ENCODE measurements at places on chromosomes 6 and 20.

- no peak for DNase-seq
Observed at GRCh38 chr6:5814116-5814515, 192.6 kb downstream of the NRN1 start.

DNA sequence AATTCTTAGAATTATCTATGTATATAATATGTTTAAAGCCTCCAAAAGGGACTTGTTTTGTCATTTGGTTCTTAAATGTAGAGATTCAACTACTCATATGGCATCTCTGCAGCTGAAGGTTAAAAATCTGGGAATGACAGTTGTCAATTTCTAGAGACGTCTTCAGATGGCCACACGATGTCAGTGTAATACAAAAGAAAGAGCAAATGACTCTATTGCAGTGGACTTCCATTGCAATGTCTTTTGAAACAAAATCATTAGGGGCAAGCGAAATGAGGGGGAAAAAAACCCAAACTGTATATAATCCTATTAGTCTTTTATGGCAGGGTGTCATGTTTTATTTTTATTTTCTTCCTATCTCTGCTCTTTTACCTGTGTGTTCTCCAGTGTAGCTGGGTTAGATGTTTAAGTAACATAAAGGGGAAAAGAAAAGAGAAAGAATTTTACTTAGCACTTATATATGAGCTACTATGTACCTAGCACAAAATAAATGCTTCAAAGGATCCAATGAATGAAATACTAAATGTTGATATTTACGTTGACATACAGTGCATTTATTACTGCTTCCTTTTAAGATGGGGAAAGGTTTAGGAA lies 26.2 kb downstream of the CCN2 start:
- DNase-seq: no peak

DNA sequence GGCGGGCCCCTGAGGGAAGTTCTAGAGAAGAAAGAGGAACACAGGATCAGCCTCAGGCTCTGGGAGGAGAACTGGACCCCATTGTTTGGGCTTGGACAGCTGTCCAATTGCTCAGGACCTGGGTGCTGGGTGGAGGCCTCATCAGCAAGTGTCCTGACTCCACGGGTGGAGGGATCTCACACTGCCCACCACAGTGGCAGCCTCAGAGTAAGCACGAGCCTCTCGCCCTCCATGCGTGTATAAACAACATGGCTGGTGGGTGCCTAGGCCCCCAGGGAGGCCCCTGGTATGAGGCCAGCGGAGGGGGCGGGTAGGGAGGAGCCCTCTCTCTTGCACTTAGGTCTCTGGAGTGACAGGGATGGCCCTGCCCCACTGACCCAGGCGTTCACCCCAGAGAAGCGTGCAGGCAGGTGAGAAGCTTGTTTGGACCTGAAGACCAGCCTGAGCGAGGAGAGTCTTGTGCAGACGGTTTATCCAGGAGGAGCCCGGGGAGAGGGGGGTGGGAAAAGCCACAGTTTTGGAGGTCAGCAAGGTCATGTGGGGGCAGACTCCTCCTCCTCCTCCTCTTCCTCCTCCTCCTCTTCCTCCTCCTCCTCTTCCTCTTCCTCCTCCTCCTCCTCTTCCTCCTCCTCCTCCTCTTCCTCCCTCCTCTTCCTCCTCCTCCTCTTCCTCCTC lies 41.9 kb upstream of the BHLHE23 start:
- no peak for DNase-seq

DNA sequence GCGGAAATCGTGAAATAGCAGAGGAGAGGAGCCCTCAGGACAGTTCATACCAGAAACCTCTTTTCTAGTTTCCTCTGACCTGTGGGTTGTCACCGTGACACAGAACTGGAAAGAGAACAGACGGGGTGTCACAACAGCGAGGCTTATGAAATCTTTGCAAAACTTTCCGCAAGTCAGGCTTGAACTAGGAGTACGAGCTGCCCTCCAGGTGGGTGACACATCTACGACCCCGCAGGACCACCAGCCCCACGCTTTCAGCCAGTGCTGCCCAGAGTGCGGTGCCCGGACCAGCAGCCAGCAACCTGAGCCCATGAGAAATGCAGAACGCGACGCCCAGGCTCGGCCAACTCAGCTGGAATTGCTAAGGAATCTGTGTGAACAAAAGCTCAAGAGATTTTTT lies 30.8 kb downstream of the WRNIP1 start:
- DNase-seq: peak; percentile 24

DNA sequence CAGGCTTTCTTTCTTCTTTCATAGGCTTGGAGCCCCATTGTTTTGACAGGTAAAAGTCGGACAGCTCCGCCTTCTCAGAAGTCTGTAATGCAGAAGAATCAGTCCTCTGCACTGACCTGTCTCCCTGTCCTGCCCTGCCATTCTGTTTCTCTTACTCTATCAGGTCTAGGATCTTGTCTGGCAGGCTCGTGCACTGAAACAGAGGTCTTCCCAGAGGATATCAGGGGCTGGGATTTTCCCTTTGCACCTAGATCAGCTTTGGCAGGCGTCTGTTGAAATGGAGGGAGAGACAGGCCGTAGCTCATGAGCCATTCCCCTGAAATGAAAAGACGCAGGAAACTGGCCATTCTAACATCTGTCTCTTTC lies 25.0 kb downstream of the KIF3B start:
- DNase-seq: no peak

DNA sequence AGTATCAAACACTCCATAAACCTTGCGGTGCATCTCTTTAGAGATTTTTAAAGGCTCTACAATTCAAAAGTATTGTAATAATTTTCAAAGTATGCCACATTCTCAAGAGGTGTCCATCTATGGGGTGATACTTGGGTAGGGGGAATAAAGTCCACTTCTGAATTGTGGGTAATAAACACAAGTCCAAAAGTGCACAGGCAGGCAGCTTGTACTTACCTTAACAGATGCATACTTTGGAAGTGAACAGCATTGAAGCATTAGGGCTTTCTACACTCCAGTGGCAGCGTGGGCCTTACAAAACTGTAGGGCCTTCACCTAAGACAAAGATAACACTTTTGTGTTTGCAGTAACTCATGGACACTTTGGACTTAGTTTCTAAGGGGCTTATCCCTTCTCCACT lies 58.6 kb downstream of the AIG1 start:
- DNase-seq: no peak

GRCh38 chr6:112153926-112154607 lies 66.7 kb downstream of the FAM229B start:
- DNase-seq: no peak

DNA sequence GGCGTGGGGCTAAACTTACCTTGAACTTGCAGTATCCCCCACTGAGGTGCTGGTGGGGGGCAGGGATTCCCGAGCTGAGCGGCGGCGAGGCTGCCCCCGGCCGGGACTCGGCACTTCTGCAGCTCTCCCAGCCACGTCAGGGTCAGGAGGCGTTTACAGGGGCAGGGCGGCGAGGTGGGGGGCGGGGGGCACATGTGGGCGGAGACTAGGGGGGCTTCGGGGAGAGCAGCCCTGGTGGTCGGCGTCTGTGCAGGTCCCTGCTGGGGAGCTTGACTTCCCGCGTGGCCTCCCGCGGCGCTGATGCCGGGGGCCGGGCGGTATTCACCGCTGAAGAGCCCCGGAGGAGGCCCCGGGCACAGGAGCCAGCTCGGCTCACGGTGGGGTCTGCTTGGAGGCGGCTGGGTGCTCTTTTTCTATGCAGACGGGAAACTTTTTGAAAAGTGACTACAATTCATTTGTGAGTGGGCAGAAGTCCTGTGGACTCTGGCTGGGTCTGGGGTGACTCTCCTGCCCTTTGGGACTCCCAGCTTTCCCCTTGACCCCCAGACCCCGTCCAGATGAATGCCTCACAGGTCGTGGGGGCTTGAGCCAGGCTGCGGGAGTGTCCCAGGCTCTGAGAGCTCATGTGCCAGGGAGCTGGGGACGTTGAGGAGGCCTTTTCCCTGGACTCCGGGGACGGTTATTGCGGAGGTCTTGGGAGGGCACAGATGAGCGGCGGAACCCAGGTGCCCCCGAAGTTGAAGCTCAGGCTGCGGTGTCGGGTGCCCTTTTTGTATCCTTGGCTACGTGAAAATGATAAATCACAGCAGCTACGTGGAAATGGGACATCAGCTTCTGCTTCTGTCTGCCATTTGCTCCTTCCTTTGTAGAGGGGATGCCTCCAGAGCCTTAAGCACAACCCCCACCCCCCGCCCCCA lies 75.9 kb upstream of the GATA5 start:
- DNase-seq: no peak

DNA sequence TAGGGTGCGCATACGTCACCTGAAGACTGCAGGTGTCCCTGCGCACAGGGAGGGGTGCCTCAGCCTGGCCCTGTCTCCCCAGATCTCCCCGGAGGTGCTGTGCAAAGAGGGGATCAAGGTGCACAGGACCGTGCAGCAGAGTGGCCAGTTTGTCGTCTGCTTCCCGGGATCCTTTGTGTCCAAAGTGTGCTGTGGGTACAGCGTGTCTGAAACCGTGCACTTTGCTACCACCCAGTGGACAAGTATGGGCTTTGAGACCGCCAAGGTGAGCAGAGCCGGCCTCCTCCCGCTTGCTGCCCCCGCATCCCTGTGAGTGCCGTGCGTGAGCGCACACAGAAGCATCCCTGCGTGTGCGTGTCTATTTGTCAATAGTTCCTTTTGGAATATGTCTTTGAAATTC lies 150.7 kb downstream of the DTNBP1 start:
- DNase-seq: no peak

DNA sequence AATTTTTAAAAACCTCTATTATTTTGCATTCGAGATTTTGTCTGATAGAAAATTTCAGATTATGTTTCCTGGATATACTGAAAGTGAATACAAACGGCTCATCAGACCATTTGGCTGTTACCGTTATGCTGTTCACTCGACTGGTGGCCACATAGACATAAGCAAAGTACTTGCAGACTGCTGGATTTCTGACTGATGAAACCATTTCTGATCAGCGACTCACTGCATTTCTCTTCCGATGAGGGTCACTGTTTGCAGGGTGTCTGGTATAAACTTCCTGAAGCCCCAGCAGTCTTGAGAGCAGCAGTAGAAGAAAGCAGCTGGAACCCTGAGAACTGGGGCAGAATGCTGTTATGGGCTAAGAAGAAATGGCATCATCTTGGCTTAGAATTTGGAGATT lies 17.7 kb downstream of the SNX9 start:
- DNase-seq: no peak

DNA sequence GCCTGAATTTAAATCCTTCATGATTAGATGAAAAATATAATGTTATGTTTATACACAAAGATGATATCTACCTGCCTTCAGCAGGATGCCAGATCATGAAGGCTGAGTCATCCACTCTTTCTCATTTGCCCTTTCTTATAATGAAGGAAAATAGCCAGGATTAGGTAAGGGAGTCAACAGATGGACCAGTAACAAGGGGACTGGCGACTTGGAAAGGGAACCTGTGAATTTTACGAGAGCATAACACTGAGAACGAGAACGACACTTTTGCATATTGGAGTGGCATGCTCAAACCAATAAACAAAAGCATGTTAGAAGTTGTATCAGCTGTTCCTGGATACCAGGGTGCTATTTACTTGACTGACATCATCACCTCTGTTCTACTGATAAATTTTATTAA lies 154.0 kb downstream of the LAMP5 start:
- DNase-seq: no peak

DNA sequence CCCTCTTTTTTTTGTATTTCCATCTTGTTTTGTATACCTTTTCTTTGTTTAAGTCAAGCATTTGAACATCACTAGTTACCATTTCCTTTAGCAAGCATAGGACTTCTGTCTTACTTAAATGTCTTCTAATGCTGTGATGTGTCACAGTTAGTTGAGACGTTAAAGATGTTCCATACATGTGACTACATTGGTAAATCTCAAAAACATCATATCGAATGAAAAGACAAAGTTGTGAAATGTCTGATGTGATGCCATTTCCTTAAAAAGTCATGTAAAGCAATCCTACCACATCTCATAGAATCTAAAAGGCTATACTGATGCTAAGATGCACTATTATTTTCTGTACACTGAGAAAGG lies 26.8 kb downstream of the SLC16A10 start:
- no peak for DNase-seq

- no peak for DNase-seq
Observed at GRCh38 chr6:40973304-40973703, 65.7 kb downstream of the UNC5CL start.

GRCh38 chr6:166656230-166657151 lies 29.4 kb upstream of the RPS6KA2 start:
- DNase-seq: no peak

- DNase-seq: peak; percentile 75
Observed at GRCh38 chr6:28542440-28543296, 17.0 kb downstream of the GPX5 start.

- no peak for DNase-seq
Observed at GRCh38 chr6:159555082-159555875, 137.8 kb downstream of the SOD2 start.

GRCh38 chr6:165844232-165844631 lies 181.2 kb upstream of the PDE10A start:
- DNase-seq: no peak

GRCh38 chr6:9834233-9834632 lies 580.6 kb downstream of the TFAP2A start:
- no peak for DNase-seq

- no peak for DNase-seq
Observed at GRCh38 chr6:47653706-47654105, 44.7 kb upstream of the ADGRF4 start.

- DNase-seq: no peak
Observed at GRCh38 chr6:142757852-142758628, 186.9 kb downstream of the HIVEP2 start.

- DNase-seq: no peak
Observed at GRCh38 chr6:15569035-15569995, 93.5 kb downstream of the DTNBP1 start.

DNA sequence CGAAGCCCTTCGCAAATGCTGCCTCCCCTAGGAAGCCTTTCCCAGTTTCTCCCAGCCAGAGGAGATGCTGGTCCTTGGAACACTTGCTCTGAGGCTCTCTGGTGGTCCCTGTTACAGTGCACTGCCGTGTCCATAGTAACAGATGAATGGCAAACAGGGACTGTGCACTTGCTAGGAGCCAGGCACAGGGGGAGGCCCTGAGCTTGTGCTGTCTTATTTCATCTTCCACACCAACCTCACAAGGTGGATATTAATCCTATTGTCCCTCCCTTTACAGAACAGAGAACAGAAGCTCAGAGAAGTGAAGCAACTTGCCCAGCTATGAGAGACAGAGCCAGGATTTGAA lies 19.0 kb downstream of the SRC start:
- no peak for DNase-seq

GRCh38 chr20:10603971-10604864 lies 69.6 kb downstream of the JAG1 start:
- DNase-seq: no peak

GRCh38 chr6:43454290-43454695 lies 1.1 kb downstream of the DLK2 start:
- DNase-seq: peak; percentile 81

GRCh38 chr20:50278684-50279531 lies 88.3 kb downstream of the CEBPB start:
- DNase-seq: no peak

DNA sequence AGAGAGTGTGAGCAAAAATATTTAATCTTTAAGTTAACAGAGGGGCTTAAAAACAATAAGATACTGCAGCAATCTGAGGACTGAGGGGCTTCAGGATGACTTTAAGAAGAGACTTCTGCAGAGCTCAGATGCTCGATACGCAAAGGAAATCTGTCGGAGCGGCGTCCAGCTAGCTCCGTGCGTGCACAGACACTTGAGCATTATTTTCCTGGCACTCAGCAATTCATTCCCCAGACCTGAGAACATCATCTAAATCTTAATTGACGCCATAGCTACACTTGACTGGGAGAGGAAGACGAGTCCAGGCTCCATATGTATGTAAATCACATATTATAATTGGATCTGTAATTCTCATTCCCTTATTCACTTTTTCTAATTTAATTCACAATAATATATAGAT lies 228.2 kb downstream of the SOD2 start:
- DNase-seq: no peak
